ENCODE measurements at places on chromosomes 5 and 9.

GRCh38 chr9:6802926-6803325 lies 45.2 kb downstream of the KDM4C start:
- no peak for DNase-seq

- DNase-seq: no peak
These were observed 1013.4 kb upstream of the COX7C start for GRCh38 chr5:85604378-85604777.

GRCh38 chr9:78601957-78602565 lies 305.1 kb downstream of the PSAT1 start:
- no peak for DNase-seq

- no peak for DNase-seq
These were observed 795 bp downstream of the DAB2IP start for GRCh38 chr9:121652021-121652837.

GRCh38 chr5:54637654-54638053 lies 120.1 kb downstream of the SNX18 start:
- DNase-seq: no peak

DNA sequence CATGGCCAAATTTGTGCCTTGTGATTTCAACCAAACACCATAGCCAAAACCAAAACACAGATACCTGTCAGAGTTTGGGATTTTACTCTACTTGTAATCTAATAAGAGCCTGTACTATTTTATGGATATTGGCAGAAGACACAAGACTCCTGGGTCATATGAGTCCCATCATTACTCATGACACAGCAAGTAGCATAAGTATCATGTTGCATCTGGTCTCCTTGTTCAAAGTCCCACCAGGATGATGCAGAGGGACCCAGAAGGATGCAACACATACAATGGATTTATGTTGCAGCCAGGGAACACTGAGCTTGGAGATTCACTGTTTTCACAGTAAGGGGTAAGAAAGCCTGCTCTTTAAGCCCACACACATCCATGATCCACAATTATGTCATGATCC lies 13.2 kb upstream of the ACO1 start:
- DNase-seq: no peak

DNA sequence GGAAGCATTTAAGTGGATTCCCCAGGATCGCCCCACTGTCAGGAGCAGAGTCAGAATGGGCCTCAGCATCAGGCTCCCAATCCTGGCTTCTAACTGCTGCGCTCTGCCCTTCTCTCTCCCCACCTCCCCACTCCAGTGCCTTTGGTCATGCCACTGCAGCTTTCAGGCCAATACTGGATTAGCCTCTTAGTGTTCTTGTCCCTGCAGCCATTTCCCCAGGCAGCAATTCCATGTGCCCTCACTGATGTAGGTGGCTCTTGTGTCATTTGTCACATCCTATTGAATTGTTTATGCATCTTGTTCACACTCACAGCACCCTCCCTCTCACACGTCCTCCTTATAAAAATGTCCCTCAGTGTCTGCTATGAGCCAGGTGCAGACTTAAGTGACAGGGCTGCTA lies 544.2 kb upstream of the DAP start:
- DNase-seq: no peak

DNA sequence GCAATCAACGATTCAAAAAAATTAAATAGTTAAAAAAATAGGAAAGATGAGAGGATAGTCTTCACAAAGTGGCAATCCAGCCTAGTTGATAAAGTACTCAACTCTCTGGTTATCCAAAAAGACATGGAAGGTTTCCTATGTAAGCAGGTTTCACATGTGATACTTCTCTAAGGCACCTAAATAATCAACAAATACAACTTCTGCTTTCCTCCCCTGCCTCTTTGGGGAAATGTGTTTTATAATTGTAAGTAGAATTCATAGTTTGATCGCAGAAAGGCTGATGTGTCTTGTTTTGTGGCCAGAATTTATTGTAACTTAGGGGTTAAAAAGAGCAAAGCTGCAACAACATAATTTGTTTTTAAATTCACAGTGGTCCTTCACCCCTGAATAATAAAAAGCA lies 855.5 kb upstream of the DMAC1 start:
- DNase-seq: no peak

GRCh38 chr9:89342213-89342612 lies 23.9 kb downstream of the SECISBP2 start:
- no peak for DNase-seq

GRCh38 chr9:90300611-90301276 lies 341.9 kb downstream of the DIRAS2 start:
- no peak for DNase-seq

- no peak for DNase-seq
These were observed 291.1 kb downstream of the MLLT3 start for GRCh38 chr9:20331095-20331685.

- DNase-seq: no peak
These were observed 294.9 kb downstream of the TAF11L14 start for GRCh38 chr5:17929171-17929570.

- no peak for DNase-seq
These were observed 11.4 kb upstream of the BASP1 start for GRCh38 chr5:17206021-17206420.

DNA sequence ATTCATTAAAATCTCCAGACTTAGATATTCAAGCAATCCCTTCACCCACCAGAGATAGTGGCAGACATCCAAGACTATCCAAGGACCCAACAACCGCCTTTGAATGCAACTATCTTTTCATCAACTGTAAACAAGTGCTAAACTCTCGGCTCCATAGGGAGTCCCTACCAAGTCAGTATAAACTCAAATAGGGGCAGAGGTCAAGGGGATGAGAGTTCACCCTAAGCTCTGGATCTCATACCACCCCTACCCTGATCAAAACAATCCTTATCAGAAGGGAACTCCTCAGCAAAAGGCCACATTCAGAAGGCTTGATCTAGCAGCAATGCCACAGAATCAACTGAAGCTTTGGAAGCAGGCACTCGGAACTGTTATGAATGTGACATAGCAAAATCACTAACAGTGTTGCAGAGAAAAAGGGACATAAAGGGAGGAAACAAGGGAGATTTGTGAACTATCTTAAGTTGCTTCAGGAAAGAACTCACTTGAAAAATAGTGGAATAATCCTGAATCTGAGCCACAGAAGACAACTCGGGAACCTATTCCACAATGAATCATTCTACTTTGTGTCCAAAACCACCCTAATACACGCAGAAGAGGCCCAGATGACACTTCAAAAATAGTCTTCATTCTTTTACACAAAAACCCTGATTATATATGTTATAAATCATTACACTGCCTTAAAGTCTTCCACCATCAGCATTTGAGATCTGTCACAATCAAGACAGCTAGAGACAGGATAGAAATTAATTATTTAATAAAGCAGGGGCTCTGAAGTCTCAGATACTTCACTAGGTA lies 49.8 kb downstream of the NR6A1 start:
- DNase-seq: no peak

GRCh38 chr9:76433406-76433805 lies 25.6 kb upstream of the GCNT1 start:
- DNase-seq: no peak

GRCh38 chr9:121744002-121744686 lies 92.7 kb downstream of the DAB2IP start:
- DNase-seq: peak; percentile 36

DNA sequence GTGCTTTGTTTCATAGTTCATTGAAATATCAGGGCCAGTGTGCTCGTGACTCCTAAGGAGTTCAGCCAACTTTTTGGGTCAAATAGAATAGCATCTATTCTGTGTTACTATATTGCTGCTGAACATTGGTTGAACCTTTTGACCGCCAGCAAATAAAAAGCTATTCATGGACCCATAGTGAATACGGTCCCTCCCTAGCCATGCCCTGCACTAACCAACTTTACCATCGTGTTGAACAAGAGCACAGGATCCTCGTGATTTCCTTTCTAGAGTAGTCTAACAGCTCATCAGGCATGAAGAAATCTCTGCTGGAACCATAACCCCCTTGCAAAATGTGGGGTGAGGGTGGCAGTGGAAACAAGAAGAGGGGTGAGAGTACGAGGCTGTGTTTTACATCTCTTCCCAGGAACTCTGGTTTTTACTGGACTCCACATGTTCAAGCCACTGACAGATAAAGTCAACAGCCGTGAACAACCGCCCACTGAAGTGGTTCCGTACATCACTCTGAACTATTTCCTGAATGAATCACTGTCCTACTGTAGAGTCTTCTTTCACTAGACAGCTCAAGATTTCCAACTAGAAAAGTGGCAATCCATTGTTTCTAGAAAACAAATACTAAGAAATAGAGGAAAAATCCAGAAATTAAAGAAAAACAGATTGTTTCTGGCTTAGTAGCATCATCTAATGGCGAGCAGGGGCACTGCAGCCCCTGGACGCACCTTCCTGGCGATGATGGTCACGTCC lies 70.1 kb upstream of the SPATA31E1 start:
- no peak for DNase-seq

DNA sequence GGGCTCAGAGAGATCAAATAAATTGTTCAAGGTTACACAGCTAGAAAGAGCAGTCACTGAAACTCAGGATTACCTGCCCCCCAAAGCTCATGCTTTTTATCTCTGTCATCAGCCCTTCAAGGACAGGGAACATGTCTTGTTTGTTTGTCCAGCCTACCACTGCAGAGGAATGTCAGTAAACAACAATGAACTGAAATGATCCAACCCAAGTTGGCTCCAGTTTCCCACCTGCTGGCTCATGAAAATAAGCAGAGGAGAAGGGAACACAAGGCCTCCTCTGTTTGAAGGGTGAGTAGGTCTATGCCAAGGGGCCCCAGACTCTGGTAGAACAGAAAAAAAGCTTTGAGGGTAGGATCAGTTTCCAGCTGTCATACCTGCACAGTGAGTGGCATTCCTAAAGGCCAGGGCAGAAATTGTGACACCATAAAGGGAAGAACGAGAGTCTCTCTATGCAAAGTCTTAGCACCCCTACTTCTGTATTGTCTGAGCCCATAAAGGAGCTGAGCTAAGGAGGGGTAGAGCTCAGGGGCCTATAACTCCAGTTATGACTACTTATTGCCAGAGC lies 115.2 kb downstream of the TRIM36 start:
- no peak for DNase-seq

DNA sequence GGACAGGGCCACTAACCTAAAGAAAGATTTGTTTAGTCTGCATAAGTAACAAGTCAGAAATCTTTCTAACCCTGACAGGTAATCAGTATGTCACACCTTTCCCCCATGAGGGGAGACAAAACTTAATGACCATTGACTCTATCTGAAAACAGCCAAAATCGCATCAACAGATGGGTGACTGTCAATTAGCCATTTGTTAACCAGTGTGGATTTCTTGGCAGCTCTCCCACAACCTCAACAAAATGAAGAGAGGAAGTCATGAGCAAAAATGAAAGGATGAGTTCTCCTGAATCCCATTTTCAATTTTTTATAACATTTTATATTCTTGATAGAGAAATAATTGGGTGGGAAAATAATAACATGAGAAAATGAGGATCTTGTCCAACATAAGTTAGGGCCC lies 84.6 kb upstream of the SNX2 start:
- no peak for DNase-seq

GRCh38 chr5:169554251-169554650 lies 29.3 kb upstream of the SPDL1 start:
- DNase-seq: no peak

GRCh38 chr9:6054280-6055099 lies 39.1 kb upstream of the RANBP6 start:
- peak; percentile 44 for DNase-seq

DNA sequence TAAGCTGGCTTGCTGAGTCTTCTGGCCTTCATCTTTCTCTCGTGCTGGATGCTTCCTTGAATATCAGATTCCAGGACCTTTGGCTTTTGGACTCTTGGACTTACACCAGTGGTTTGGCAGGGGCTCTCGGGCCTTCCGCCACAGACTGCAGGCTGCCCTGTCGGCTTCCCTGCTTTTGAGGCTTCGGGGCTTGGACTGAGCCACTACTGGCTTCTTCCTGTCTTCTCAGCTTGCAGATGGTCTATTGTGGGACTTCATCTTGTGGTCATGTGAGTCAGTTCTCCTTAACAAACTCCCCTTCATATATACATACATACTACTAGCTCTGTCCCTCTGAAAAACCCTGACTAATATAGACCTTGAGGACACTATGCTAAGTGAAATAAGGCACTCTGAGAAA lies 78.3 kb upstream of the SSBP2 start:
- no peak for DNase-seq

DNA sequence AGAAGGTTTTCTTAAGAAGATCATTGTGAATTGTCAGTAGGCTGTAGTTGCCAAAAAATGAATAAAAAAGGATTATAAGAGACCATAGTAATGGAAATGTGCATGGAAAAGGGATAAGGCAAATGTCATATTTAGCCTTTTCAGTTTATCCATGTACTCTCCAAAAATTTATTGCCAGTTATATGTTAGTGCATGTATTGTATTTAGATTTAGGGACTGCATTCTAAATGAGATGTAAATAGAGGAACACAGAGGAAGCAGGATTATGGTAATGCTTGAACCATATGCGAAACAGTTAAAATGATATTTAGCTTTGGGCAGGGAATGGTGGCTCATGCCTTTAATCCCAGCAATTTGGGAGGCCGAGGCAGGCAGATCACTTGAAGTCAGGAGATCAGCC lies 33.0 kb downstream of the DDX46 start:
- no peak for DNase-seq

DNA sequence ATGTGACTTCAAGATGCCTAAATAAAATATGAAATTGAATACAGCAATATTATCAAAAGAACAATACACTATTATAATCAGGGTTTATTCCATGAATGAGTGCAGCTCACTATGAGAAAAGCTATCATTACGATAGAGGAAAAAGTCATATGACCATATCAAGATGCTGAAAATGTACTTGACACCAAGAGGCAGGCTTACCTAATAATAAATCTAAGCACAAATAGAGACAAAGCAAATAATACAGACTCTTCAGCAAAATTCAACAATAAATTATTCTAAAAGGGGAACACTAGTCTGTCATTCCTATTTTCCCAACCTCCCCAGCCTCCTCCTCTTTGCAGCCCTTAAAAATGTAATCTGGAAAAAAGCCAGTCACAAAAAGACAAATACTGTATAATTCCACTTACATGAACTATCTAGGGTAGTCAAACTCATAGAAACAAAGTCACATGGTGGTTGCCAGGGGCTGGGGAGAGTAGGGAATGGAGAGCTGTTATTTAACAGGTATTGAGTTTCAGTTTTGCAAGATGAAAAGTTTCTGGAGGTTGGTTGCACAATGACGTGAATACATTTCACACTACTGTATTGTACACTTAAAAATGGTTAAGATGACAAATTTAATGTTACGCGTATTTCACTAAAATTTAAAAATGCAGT lies 148.4 kb downstream of the NFIB start:
- no peak for DNase-seq

DNA sequence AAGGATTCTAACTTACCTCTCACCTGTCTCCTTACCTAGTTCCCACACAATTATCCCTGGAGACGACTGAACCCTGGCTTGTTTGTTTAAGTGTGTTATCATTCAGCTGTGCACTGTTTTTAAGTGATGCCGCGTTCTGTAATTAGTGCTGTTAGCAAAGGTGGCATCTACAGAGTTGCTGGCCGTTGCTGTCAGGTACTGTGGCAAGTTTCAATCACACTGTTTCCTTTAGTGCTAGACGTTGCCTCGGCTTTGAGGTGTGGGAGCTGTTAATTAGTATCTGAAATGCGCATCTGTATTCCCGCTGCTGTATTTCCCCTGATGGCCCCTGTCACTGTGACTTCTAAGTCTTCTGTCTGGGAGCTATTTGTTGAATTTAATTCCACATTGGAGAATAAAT lies 193.8 kb upstream of the GAS1 start:
- DNase-seq: no peak

GRCh38 chr9:82934949-82935348 lies 128.0 kb downstream of the RASEF start:
- no peak for DNase-seq

Data from C1 segment of cervical spinal cord (tissue), 14 donors.